Stimulated activated CD4-positive, alpha-beta T cell treated with anti-CD3 and anti-CD28 coated beads, Interleukin-15, amount 100 ng/mL, for 1 hour (primary cell): ENCODE measurements at places on chromosomes 4 and X.

DNA sequence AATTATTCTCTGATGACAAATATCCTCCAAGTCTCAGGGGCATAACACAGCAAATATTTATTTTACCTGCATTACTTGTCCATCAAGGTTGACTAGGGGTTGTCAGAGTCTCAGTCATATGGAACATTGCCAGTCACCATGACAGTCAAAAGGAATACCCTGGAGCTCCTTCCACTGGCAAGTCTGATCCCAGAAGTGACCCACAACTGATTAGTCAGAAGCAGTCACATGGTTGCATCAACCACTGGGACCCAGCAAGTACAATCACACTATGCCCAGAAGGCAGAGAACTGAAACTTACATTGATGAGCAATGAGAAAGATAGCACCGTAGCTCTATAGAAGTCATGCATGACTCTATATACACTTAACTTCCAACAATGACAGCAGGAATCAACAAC, 41.9 kb upstream of the SOD3 start:
- DNase-seq = no peak

GRCh38 chrX:63661676-63662075, 123.3 kb downstream of the ARHGEF9 start:
- no peak for DNase-seq

GRCh38 chr4:104592183-104592582, 97.5 kb upstream of the CXXC4 start:
- DNase-seq = no peak

DNA sequence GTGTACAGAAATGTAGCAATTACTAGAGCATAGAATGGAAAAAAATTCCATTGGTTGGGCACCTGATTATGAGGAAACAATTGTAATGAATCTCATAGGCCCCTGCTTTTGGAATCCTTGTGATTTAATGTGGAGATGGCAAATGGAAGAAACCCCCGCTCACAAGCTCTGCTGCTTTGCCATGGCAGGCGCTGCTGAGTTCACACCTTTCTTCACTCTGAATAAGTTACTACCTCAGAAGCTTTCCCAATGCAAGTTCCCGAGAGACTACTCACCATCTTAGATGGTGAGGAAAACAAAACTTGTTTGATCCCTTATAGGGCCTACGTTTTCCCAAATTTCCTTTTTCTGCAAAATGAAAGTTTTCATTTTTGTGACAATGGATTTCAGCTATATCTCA, 266.6 kb upstream of the TAPT1 start:
- DNase-seq = no peak

DNA sequence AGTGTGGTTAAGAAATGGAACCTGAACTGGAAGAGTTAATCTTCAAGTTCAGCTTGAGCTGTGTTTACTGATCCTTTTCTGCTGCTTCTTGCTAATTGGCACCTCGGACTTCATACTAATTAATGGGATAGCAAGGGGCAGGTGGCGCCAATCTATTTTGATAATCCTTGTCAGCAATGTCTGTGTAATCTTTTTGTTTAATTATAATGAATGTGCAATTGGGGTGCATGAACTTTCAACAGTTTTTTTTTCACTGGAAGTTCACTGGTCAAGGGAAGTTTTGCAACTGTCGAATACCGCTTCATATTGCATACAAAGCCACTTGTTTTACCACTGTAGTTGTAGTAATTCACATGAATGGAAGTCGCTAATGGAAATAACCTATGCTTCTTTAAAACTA, 261.0 kb downstream of the BMPR1B start:
- DNase-seq = no peak

- DNase-seq = no peak
These were observed 18.0 kb downstream of the ARHGAP10 start for GRCh38 chr4:147749811-147750321.

- DNase-seq = no peak
These were observed 44.1 kb downstream of the INPP4B start for GRCh38 chr4:142801966-142802365.

DNA sequence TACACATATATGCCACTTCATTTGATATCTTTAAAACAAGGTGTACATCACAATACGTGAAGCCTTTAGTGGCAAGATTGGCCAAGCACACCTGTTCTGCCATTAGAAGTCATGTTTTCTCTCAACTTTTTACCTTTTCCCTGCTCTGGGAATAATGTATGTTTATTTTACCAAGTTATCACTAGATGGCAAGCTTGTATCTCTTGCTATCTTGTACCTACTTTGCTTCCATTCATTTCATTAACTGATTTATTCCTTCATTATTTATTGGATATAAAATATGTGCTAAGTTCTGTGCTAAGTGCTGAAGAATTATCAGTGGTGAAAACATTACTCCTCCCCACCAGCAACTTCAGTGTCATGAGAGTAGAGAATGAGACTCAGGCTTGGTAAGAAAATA, 245.5 kb downstream of the ANK2 start:
- DNase-seq = no peak

- DNase-seq = peak; percentile 28
These were observed 45.2 kb upstream of the CLCN4 start for GRCh38 chrX:10111364-10112148.

DNA sequence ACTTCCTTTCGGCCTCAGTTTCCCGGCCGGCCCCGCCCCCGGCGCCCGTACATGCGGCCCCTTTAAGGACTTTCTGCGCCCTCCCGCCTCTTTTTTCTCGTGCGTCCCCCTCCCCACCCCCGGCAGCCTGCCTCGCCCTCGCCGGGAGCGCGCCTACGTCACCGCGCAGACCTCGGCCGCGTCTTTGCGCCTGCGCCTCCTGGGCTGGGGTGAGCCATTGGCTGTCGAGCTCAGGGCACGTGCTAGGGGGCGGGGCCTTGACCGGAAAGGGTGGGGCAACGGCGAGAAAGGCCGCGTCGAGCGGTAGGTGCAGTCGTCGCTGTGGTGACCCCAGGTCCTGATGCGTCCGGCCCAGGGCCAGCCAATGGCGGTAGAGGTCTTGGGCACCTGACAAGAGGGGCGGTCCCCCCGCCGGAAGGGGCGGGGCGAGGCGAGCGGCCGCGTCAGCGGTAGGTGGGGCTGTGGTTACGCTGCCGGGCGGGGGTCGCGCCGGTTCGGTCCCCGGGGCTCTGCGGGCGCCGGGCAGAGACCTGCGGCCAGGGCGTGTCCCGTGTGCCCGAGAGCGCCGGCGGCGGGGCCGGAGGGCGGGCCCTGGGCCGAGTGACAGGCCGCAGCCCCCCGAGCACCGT, at the start of gene UVSSA:
UVSSA (plus strand) TSS at position 428 of the 629 bp plus-strand sequence. CDS start 884 bp downstream, outside the sequence.
- peak; percentile 100 for DNase-seq

DNA sequence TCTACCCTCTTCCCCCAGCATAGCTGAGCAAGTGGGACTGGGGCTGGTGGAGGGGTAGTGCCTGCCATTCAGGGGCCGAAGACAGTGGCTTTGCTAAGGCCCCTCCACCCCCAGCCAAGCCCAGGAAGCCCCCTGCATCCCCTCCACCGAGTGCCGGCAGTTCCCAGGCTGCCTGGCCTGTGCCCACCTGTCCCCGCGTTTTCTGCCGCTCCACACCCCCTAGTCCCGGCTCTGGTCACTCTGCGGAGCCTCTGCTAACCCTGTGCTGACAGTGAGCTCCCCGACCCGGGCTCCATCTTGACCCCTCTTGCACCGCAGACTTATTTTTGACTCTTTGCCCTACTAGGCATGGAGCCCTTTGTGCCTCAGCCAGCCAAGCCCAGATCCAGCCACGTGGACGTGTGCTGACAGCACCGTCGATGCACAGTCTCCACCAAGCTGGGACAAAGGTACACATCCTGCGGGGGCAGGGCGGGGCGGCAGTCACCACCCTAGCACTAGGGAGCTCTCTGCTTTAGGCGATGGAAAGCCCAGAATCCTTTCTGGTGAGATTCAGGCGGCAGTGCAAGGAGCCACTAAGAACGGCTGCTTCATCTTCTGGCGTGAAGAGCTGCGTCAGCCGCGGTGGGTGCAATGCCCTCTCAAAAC, 96.6 kb downstream of the PHKA2 start:
- DNase-seq = no peak

DNA sequence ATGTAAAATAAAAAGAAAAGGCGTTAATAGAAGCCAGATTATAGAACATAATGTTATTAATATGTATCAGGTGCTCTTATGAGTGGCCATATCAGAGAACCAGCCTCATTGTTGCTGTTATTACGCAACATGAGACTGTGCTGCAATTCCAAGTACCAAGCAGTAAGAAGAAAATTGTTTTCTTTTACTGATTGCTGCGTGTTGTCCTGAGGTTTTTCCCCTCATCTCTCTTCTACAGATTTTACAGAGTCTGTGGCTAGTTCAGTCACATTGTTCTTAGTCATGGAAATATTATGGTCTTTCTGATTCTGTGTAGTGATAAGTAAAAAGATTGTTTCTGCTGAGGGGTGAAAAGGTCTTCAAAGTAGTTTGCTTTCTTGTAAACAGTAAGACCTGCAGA, 55.9 kb downstream of the NPNT start:
- DNase-seq = no peak

- DNase-seq = no peak
These were observed 225.5 kb downstream of the AFAP1 start for GRCh38 chr4:7714176-7714575.
